ENCODE measurements at places on chromosomes 7 and 10.

DNA sequence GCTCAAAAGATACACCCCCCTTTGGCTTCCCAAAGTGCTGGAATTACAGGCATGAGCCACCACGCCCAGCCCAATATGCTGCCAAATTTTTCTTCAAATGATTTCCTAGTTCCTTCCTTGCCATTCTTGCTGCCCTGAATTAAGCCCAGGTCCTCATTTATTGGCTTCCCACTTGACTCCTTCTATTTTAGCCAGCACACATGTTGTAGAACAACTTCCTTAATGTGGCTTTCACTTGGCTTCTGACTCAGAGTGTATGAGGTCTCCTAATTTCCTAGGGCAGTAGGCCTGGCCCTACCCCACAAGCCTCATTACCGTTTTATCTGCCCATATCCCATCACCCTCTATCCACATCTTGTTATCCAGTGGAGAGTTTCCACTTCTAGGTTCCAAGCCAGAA lies 21.8 kb upstream of the HIPK2 start:
- no peak for DNase-seq

GRCh38 chr7:35987016-35987415 lies 166.0 kb upstream of the EEPD1 start:
- no peak for DNase-seq

DNA sequence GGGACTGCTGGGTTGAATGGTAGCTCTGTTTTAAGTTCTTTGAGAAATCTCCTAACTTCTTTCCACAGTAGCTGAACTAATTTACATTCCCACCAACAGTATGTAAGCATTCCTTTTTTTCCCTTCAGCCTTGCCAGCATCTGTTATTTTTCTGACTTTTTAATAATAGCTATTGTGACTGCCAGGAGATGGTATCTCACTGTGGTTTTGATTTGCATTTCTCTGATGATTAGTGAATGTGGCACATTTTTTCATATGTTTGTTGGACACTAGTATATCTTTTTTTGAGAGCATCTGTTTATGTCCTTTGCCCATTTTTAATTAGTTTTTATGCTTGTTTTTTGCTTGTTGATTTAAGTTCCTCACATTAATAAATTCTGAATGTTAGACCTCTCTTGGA lies 990.8 kb downstream of the GATA3 start:
- no peak for DNase-seq

DNA sequence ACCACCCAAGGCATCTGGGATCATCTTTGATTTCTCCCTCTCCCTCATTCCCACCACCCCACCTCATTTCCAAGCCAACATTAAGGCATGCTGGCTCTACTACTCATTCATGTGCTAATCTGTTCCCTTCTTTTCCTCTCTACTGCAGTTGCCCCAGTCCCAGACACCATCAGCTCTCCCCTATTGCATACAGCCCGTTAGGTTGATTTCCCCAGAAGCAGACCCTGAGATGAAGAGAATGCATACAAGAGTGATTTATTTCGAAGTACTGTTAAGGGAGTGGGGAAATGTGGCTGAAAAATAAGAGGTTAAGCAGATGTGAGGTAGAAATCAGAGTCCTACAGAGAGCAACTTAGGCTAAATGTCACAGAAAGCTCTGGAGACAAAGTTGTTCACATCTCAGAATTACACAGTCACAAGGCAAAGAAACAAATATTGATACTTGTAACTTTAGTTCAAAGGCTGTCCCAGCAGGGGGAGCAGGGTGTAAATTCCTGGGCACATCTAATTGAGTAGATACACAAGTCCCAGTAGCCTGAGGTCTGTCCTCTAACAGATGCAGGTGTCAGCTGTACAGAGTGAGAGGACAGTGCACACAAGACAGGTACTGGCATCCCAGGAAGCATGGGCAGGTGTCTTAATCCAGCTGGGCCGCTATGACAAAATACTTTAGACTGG lies 20.9 kb downstream of the AKR1D1 start:
- peak; percentile 9 for DNase-seq

GRCh38 chr7:135109562-135109961 lies 38.3 kb upstream of the TMEM140 start:
- no peak for DNase-seq

GRCh38 chr10:114607358-114607998 lies 50.6 kb downstream of the ABLIM1 start:
- no peak for DNase-seq

GRCh38 chr10:58517491-58518355 lies 5.1 kb downstream of the BICC1 start:
- no peak for DNase-seq

GRCh38 chr7:80027611-80028173 lies 106.9 kb upstream of the GNAI1 start:
- DNase-seq: no peak

- DNase-seq: no peak
Observed at GRCh38 chr7:110296321-110296720, 794.6 kb upstream of the LRRN3 start.

GRCh38 chr10:61900829-61901792 lies at the start of gene ARID5B:
TSS of gene ARID5B (plus strand) at chr10:61901699. CDS start at chr10:61901710, 11 bp downstream.
- peak; percentile 41 for DNase-seq

DNA sequence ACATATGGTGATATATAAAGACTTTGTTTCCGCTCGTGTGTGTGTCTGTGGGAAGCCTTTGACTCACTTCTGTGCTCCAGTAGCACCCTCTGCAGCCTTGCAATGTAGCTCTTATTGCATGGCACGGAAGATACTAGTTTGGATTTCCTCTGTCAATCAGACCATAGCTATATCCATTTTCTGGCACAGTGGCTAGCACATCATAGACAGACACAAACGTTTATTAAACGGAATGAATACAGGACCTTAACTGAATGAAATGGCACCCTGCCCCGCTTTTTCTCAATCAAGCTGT lies 124.0 kb upstream of the PTPN20 start:
- DNase-seq: peak; percentile 28

- no peak for DNase-seq
Observed at GRCh38 chr7:99309111-99309510, 16.6 kb upstream of the ARPC1A start.
